ENCODE measurements at places on chromosomes 12 and 14. TPM values are rescaled to one million over a fixed set of nuclear protein-coding genes. Genes with fewer than 3 reads are reported as not detected.

KRT73 gene
- not detected for total RNA-seq

LRRIQ1 gene
- not detected for total RNA-seq

ALDH6A1 gene
- total RNA-seq: 1.4 TPM

RNASE7 gene
- not detected for total RNA-seq

TAS2R9 gene
- total RNA-seq: not detected

ABCD2 gene
- 0.03 TPM for total RNA-seq

RAB2B gene
- 16.6 TPM for total RNA-seq

NRL gene
- total RNA-seq: 1.3 TPM

KRT79 gene
- total RNA-seq: 1.0 TPM

NELL2 gene
- total RNA-seq: 0.20 TPM

SSTR1 gene
- total RNA-seq: not detected

DNAH10 gene
- not detected for total RNA-seq

TMPRSS12 gene
- not detected for total RNA-seq

IGFBP6 gene
- total RNA-seq: 58.5 TPM

PARPBP gene
- 30.9 TPM for total RNA-seq

MYO1A gene
- not detected for total RNA-seq

CLEC7A gene
- total RNA-seq: not detected

C12orf56 gene
- total RNA-seq: not detected

RAD9B gene
- 0.23 TPM for total RNA-seq

KRT1 gene
- total RNA-seq: not detected

JPH4 gene
- total RNA-seq: 32.5 TPM

BICDL1 gene
- not detected for total RNA-seq

ZNF891 gene
- 0.30 TPM for total RNA-seq

KRT6C gene
- not detected for total RNA-seq

TSHR gene
- total RNA-seq: not detected
